ENCODE measurements at places on chromosomes 11 and 22.

DNA sequence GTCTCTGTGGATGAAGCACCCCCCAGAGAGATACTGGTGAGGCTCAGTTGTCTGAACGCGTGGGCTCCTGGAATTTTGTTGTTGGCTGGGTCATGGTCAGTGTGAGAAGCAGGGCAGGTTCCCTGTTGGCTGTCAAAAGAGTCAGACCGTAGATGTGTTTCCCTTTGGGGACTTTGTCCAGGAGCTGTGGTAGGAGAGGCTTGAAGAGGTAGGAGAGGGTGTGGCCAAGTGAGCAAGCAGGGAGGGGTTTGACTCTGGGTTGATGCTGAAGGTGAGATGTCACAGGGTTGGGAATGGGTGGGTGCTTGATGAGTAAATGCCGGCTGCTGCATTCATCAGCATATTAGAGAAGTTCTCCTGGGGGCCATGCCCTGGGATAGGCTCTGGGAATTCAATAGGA is 803.2 kb downstream of the TBC1D22A start:
- no peak for DNase-seq

- DNase-seq, result no peak
These were observed 221.4 kb downstream of the DBX1 start for GRCh38 chr11:19938866-19939265.

- no peak for DNase-seq
These were observed 43.5 kb downstream of the MN1 start for GRCh38 chr22:27757928-27758525.

DNA sequence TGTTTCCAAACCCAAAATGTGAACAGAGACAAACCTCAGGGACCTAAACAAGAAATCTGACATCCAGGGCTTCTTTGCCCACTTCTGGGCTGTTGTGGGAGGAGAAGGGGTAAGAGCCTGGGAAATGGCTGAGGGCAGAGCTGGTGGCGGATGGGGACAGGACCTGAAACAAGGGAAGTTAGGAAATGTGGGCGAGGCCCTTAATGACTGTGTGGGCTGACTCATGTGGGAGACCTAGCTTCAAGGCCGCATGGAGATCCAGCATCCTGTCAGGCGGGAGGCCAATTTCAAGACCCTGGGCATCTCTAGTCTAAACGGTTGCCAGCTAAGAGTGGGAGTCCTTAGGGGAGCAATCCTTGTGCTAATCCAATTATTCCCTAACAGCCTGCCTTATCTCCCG is 2.1 kb upstream of the OAF start:
- DNase-seq, result no peak

DNA sequence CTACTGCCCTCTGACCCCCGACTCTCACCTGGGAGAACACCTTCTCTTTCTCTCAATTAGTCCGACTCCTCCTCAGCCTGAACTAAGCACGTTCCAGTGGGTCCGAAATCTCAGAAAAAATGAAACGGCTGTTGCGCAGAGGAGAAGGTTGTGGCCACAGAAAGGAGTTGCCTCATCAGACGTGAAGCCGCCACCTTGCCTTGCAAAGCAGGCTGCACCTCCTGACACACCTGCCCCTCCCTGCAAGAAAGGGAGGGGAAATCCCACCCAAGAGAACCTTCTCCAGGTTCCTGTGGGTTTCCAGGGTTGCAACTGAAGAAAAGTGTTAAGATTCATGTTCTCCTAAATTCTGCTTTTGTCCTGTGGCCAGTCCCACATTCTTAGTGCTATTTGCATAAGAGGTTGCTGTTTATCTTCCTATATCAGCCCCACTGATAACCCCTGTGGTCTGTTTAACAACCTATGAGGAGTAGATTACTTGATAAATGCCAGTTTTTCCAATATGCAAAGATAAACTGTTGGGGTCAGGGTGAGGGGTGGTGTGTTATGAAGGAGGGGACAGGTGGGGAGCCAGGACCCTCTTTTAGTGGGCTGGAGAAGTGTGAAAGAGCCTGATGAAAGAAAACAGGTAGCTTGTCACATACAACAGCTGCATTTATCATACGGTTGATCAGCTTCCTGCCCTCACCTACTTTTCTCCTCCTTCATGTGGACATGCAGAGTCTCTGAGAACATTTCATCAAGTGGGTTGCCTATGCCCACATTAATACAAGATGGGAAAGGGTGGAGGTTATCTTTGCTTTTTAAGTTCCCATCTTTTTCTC is 18.2 kb downstream of the ZBTB16 start:
- no peak for DNase-seq

DNA sequence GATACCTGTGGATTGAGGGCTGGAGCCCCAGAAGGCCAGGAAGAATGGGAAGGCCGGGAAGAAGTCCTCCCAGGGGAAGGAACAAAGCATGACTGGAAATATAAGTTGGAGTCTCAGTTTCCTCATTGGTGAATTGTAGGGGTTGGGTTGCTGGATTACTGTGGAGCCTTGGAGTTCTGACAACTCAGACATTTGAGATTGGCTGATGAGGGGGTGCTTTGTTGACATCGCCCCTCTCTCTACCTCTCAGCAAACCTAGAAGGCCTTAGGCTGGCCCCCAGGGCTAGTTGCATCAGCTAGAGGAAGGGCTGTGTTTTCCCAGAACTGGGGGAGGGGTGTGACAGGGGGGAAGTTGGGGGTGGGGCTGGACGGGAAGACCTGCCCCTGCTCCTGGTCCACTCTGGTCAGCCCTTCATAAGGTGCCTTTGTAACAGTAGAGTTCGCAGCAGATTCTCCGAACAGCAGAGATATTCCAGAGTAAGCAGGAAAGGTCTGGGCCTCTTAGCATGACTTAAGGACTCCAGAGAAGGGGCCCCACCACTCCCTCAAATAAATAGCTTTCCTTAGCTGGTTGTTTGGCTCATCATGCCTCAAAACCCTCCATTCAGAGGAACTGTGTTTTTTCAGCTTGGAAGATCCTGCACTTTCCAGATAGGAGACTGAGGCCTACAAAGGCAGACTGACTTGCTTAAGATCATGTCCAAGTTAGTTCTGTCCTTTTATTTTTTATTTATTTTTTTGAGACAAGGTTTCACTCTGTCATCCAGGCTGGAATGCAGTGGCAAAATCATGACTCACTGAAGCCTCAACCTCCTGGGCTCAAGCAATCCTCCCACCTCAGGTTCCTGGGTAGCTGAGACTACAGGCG is 12.5 kb upstream of the THRSP start:
- no peak for DNase-seq

GRCh38 chr22:49380828-49381114 is 446.9 kb downstream of the BRD1 start:
- DNase-seq, result no peak

DNA sequence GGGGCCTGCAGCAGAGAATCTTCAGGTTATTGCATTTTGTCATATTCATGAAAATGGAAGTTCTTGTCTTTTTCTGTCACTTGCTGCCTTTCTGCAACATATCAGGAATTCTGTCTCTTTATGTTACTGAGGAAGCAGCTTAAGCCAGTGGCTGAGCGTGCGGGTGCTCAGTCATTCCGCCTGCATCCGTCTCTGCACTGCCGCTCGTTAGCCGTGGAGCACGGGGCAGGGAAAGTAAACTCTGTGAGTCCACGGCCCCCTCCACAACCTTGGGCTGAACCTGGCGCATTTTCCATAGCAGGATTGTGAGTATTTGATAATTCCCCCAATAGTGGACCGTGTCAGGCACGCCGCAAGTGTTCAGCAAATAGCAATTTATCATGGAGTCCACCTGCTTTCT is 1007.7 kb downstream of the BRD1 start:
- DNase-seq, result no peak

DNA sequence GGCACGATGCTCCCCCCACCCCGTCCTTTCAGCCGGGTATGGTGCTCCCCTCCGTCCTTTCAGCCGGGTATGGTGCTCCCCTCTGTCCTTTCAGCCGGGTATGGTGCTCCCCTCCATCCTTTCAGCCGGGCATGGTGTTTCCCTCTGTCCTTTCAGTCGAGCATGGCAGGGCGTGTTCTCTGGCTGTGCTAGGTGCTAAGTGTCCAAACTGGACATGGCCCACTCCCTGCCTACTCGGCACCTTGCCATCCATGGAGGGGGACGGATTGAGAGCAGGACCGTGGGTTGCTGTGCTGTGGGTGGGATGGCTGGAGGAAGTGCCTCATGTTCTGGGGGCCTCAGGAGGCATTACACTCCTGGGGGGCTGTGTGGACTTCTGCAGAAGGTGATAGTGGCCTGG is 45.5 kb downstream of the MUC6 start:
- no peak for DNase-seq

- DNase-seq, result no peak
These were observed 618.9 kb downstream of the BRD1 start for GRCh38 chr22:49208768-49209252.
